ENCODE measurements at places on chromosomes 2 and 18. TPM values are rescaled to one million over a fixed set of nuclear protein-coding genes. Genes with fewer than 3 reads are reported as not detected.
A peak's percentile ranks its signal among the peaks of the same experiment; 100 is the strongest.

DNA sequence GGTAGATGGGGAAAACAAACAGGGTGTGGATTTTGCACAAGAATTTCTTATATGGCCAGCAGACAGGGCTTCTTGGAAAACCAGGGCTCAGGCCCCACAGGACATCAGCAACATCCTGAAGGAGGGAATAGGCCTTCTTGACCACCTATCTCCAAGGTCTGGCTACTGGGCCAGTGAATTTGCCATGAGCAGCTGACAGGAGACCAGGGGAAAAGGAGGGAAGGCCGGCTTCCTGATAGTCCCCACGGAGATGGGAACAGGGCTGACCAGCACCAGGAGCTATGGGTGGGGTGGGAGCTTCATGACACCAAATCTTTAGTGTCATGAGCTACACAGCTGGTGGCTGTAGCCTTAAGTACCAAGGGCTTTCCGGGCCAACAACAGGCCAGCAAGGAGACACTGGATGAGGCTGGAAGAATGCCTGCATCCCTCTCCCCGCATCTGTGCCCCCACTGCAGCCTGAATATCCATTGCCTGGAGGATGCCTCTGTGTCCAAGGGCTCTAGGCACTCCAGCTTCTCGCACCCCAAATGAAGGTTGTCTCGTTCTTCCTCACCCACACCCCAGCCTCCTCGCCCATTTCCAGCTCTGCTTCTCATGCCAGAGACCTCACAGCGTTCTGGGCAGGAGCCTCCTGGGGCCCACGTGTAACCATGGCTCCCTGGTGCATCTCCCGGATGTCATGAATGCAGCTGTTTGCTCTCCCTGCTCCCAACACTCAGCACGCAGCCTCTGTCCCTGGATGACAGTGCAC is 74.8 kb downstream of the EMX1 start:
- no peak for DNase-seq
- no peak overlapping the region for H3K27ac ChIP-seq
- no peaks in the 10 kb centered on the region for H3K36me3 ChIP-seq
- H3K4me1 ChIP-seq = no peaks in the 10 kb centered on the region
- H3K27me3 ChIP-seq = no peaks in the 10 kb centered on the region

GRCh38 chr2:241321033-241321432 is 5.3 kb downstream of the SEPTIN2 start:
- peak overlapping the region; percentile 98 for H3K27ac ChIP-seq
- no peak for DNase-seq
- H3K36me3 ChIP-seq = peaks cover 27% of the 10 kb centered on the region
- peaks cover 90% of the 10 kb centered on the region for H3K4me1 ChIP-seq
- no peaks in the 10 kb centered on the region for H3K27me3 ChIP-seq

DNA sequence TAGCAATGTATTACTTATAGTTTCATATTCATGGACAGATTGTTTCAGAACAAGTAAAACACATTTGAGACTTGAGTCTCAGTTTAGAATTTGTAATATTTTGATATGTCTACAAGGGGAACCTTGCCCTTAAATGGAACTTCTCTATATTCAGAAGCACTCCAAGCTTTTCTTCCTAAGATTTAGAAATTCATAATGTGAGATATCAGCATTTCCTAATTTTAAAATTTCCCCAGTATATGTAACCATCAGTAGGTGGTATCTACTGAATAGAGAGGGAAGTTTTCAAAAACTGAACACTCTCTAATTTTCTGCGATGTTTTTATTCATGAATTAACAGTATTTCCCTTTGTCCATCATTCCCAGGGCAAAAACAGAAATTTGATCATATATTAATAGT is 7.6 kb downstream of the ANKRD62 start:
- H3K4me1 ChIP-seq = no peaks in the 10 kb centered on the region
- H3K4me3 ChIP-seq = no peak overlapping the region
- no peak for DNase-seq

GRCh38 chr2:136173126-136173525 is 55.2 kb upstream of the CXCR4 start:
- H3K27me3 ChIP-seq = no peaks in the 10 kb centered on the region
- DNase-seq = no peak
- no peaks in the 10 kb centered on the region for H3K36me3 ChIP-seq
- H3K4me1 ChIP-seq = no peaks in the 10 kb centered on the region

DNA sequence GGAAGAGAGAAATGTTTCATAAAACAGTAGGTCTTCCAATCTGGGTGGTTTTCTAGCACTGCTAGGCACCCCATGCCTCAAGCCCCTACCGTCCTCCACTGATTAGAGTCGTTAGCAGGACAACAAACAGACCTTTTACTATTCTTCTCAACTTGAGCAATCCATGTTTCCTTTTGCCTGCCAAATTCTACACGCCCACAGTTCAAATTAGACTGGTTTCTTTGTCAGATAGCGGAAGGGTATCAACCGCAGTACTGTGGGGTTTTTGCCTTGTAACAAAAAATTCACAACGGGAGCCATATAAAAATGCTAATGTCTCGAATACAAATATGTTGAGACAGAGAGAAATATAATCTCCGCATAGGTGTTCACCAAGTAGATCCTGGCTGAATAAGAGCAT is 59.9 kb downstream of the VIT start:
- DNase-seq = no peak
- H3K36me3 ChIP-seq = no peaks in the 10 kb centered on the region
- H3K27ac ChIP-seq = no peak overlapping the region
- no peak overlapping the region for H3K4me3 ChIP-seq
- no peaks in the 10 kb centered on the region for H3K27me3 ChIP-seq

DNA sequence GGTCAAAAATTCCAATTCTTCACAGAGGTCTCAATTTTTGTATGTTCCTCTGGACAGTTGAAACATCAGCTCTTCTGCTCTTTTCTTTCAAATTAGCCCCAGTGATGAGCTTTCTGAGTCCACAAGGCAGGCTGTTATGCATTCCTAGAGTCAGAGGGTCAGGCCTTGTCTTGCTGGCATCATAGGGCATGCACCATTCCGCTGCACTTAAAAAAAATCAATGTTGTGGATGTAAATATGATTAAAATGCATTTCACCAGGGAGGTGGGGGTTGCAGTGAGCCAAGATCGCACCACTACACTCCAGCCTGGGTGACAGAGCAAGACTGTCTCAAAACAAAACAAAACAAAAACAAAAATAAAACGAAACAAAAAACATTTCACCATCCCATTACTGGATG is 465.3 kb downstream of the EIPR1 start:
- no peak overlapping the region for H3K27ac ChIP-seq
- no peaks in the 10 kb centered on the region for H3K36me3 ChIP-seq
- no peak for DNase-seq
- 0 out of 2 replicates have a peak, but pooled peaks cover 2% of the 10 kb centered on the region for H3K27me3 ChIP-seq
- no peaks in the 10 kb centered on the region for H3K4me1 ChIP-seq
- no peak overlapping the region for H3K4me3 ChIP-seq

DNA sequence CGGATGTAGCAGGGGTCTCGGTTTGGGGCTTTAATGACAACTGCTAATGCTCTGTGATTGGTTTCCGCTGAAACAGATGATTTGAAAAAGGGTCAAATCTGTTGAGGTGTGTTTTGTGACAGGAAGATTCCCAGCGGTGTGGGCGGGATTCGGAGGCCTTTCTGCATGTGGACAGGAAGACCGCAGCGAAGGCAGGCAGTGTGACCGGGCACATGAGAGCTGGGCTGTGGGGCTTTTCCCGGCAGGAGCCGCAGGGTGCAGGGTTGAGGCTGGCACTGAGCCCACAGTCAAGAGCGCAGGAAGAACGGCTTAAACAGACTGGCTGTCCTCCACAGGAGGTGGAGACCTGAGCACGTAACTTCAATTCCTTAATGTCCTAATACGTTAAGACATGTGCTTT is 180.0 kb upstream of the TPO start:
- H3K27me3 ChIP-seq = no peaks in the 10 kb centered on the region
- H3K4me3 ChIP-seq = no peak overlapping the region
- no peak for DNase-seq
- H3K27ac ChIP-seq = no peak overlapping the region

Gene SPATA3
- total RNA-seq = not detected

Gene RNF152
- total RNA-seq = 0.07 TPM

Gene KCNE4
- total RNA-seq = not detected

Measured in Karpas-422 (cell line).